ENCODE measurements at places on chromosomes 6 and 20.

DNA sequence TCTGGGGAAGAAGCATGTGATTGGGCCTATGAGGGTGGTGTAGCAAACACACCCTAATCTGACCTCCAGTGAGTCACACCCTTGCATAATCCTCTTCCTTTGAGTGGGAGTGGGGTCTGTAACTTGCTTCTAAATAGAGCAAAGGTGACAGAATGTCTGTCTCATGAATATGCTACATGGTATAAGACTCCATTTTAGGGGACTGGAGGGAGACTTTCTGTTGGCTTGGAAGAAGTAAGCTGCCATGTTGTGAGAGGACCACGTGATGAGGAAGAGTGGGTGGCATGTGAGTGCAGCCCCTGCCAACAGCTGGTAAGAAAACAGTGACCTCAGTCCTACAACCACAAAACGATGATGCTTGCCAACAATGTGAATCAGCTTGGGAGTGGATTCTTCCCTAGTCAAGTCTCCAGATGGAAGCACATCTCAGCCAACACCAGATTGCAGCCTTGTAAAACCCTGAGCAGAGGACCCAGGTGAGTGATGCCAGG, 3.7 kb downstream of the AK9 start:
- no peak for DNase-seq

DNA sequence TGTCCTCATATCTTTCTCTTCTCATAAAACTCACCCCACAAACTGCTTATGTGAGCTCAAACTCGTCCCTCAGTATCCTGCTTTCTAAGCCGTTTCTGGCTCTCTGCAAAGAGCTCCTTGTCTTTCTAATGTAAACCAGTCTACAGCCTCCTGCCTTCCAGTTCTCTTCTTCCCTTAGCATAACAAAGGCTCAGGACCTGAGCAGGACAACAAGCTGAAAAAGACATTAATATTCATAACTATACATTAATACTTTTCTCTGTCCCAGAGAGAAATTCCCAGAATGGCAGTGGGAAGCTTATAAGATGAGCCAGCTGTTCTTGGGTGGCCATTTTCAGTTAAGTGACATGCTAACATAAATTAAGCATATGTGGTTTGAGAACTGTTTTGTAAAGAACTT, 207.0 kb upstream of the TCF21 start:
- DNase-seq = no peak

GRCh38 chr20:58388028-58388601, 914 bp upstream of the VAPB start:
- no peak for DNase-seq

DNA sequence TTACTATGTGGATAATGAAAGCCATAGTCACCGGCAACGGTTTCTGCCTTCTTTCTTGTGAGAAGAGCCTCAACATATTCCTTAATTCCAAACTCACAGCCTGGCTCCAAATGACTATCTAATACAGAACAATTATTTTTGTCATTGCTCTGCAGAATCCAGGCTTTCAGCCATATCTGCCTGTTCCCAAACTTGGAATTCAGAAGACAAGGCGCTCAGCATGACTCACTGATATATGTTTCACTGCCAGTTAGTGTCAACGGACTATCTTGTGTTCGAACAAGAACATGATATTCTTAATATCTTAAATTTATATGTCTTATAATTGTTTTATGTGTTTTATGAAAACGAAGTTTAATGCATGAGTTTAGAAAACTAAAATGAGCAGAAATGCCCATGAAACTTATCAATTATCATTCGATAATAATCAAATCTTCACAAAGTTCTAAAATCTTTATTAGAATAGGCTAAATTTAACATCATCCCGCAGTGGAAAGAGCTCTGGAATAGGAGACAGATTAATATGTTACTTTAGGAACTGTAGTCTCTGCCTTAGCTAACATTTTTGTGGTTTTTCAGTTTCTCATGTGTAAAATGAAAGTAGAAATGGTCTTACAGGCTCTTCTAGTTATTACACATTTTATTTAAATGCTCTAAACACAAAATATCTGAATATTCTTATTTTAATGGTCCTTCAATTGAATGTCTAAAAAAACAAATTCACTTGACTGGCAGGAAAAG, 669.3 kb upstream of the GJE1 start:
- no peak for DNase-seq

- DNase-seq = peak; percentile 58
These were observed 35.8 kb downstream of the GRIK2 start for GRCh38 chr6:101429270-101429669.

GRCh38 chr6:165484178-165484889, 174.9 kb upstream of the C6orf118 start:
- no peak for DNase-seq

DNA sequence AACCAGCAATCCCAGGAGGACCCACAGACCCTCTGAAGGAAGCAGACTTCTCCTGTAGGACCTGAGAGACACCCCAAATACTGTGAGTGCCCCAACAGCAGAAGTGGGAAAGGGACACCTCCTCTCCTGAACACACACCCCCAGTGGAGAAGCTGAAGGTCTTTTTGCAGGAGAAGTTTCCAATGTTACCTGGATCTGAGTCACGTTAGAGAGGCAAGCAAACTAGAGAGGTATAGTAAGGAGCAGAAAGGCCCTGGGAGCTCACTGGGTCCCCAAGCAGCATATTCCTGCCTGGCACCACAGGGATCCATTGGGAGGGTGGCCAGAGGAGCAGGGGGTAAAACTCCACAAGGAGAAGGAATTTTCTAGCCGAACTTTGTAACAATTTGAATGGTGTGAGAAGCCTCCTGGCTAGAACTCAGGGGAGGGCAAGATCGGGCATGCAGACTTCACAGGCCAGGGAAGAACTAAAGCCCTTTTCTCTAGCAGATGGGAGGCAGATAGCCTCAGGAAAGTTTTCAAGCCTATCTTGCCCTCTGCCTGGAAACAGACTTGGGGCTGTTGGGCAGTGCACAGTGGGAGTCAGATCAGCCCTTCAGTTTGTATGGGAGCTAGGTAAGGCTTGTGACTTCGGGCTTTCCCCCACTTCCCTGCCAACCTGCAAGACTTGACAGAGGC, 68.2 kb upstream of the SSTR4 start:
- DNase-seq = no peak

GRCh38 chr6:3900744-3901336, 51.7 kb downstream of the FAM50B start:
- DNase-seq = no peak

GRCh38 chr20:58137236-58137635, 91.2 kb downstream of the ANKRD60 start:
- DNase-seq = no peak

- DNase-seq = no peak
These were observed 35.2 kb upstream of the BLCAP start for GRCh38 chr20:37562695-37563480.

GRCh38 chr6:144017166-144018094, 9.4 kb upstream of the PLAGL1 start:
- DNase-seq = no peak

- DNase-seq = no peak
These were observed 104.2 kb upstream of the STXBP5 start for GRCh38 chr6:147099974-147100373.

- no peak for DNase-seq
These were observed 47.3 kb downstream of the RNF217 start for GRCh38 chr6:125009578-125009977.

DNA sequence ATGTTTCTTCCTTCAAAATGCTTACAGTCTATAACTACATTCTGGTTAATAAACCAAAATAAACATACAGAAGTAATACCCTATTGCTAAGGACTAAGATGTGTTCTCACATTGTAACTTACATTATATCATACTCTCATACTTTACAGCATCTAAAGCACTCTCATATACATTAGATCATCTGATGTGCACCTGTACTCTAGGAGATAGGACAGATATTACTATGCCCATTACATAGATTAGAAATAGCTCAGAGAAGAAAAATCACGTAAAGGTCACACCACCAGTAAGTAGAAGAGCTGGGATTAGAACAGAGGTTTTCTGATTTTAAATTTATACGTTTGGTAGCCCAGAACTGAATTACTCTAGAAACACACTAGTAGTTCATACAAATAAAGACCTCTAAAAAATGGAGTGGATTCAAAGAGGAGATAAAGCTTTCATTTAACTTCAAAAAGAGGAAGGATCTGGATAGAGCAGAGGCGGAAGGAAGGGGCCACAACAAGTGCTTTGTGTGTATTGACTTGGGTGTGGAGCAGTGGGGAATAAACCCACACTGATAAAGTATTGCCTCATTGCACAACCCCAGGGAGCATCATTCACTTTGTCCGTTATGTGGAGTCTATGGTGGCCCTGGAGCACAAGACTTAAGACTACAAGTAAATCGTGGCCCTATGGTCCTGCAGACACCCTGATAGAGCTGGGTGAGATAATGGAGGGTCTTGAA, 30.9 kb downstream of the SLC2A12 start:
- DNase-seq = no peak

DNA sequence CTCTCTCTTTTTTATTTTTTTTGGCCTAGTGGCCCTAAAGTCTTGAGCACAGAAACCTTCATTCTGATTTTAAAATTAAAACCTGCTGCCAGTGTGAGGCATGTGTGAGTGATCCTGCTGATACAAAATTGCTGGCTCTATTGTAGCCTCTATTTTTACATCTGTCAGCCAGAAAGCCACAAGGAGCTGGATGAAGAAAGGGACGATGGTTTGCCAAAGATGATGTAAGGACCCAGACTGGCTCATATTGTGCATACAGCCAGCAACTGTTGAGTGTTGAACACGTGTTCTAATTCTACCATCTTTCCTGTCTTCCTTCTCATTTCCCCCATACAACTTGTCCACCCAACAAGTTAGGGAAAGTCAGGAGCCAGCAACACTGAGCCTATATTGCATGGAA, 40.8 kb upstream of the ATXN1 start:
- DNase-seq = no peak

All from NCI-H2227 treated with DMSO at 0.1 percent for 48 hours (cell line).